Activated gamma-delta T cell treated with Interleukin-2 at 50 U/mL for 16 hours (primary cell): ENCODE measurements at places on chromosomes 16 and 17.
A peak's percentile ranks its signal among the peaks of the same experiment; 100 is the strongest.

DNA sequence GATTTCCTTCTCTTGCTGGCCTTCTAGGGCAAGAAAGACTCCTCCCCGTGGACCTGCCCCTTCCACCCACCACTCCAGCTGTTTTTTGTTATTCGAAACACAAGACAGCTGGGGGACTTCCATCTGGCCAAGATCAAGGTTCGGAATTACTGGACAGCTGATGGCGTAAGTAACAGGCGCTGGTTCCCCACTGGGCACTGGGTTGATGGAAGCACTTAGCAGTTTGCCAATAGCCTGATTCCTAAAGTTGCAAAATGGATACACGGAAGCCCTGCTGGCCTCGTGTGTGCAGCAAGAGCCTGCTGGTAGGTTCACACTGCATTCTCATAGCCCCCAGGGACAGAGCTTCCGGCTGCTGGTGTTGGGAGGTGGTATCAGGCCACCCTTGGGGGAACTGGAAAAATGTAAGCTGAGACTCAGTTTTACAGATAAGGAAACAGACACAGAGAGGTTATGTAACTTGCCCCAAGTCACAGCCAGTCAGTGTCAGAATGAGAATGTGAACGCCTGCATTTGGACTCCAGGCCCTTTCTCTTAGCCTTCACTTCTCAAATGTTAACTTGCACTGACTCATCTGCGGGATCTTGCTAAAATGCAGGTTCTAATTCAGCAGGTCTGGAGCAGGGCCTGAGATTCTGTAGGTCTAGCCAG lies 171.7 kb downstream of the KATNIP start:
- DNase-seq: no peak

DNA sequence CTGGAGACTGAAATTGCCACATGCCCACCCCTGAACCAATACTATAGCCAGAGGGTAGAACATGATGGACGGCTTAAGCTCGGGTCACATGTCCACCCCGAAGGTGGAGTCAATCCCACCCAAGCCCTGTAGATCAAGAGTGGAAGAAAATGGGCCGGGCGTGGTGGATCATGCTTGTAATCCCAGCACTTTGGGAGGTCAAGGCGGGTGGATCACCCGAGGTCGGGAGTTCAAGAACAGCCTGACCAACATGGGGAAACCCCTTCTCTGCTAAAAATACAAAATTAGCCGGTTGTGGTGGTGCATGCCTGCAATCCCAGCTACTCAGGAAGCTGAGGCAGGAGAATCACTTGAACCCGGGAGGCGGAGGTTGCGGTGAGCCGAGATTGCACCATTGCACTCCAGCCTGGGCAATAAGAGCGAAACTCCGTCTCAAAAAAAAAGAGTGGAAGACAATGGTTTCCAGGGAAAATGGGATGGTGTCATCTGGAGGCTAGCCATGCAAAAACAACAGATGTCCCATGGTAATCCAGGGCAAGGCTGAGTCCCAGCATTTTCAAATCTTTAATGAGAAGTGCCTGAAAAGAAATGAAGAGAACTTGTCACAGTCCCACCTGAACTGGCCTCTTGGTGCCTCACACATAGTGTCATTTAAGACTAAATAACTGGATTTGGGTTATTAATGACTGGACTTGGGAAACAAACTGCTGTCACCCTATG lies 30.1 kb downstream of the CD300LF start:
- DNase-seq: no peak

- no peak for DNase-seq
These were observed 209.9 kb upstream of the C16orf82 start for GRCh38 chr16:26856791-26857190.

DNA sequence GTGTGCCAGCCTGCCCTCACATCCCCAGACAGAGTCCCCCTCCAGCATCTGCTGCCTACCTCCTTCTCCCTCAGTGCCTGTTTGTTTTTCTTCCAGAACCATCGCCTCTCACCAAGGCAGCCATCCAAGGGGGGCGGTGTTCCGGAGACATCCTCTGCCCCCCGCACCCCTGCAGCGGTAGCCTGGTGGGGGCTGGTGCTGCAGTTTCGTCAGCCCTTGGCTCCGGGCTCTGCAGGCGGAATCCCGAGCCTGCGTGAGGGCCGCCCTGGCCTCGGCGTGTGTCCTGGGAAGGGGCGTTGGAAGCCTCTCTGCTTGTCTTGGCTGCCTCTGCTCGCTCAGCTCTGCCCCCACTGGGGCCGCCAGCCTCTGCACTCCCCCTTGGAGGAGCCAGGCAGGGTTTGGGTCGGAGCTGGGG lies 126.0 kb upstream of the CIBAR2 start:
- no peak for DNase-seq

DNA sequence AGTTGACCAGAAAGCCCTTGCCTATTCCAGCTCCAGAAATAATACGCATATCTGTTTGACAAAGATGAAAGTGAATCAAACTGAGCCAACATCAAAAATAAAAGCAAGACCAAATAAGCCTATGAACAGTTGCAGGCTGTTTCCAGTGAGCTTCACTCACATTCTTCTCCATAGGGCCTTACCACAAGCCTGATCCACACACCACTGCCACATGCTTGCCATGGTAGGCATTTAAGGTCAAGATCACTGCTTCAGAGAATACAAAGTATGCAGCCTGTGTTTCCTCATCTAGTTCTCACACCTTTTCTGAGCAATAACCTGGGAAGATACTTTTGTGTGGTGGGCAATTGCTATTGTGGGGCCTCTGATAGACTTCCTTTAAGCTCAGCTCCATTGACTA lies 1060.2 kb downstream of the CDH11 start:
- DNase-seq: no peak

GRCh38 chr16:31050280-31051030 lies 17.1 kb downstream of the STX4 start:
- no peak for DNase-seq

- no peak for DNase-seq
These were observed 230.6 kb downstream of the IRF8 start for GRCh38 chr16:86129541-86129940.

- DNase-seq: no peak
These were observed 839.6 kb upstream of the GOT2 start for GRCh38 chr16:59573528-59574271.

DNA sequence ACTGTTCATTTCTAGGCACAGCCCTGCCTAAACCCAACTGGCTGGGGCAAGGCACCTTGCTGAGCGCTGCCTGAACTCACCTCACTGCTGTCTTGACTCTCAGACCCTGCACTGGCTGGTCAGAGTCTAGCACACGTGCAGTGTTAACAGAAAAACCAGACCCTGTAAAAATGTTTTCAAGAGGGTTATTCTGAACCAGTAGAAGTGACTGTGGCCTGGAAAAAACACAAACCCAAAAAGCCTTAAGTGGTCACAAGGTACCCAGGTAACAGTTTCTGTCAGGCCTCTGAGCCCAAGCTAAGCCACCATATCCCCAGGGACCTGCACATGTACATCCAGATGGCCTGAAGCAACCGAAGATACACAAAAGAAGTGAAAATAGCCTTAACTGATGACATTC lies 6.1 kb upstream of the EIF4A3 start:
- no peak for DNase-seq

- no peak for DNase-seq
These were observed 53.8 kb downstream of the PDPK1 start for GRCh38 chr16:2591476-2592240.

DNA sequence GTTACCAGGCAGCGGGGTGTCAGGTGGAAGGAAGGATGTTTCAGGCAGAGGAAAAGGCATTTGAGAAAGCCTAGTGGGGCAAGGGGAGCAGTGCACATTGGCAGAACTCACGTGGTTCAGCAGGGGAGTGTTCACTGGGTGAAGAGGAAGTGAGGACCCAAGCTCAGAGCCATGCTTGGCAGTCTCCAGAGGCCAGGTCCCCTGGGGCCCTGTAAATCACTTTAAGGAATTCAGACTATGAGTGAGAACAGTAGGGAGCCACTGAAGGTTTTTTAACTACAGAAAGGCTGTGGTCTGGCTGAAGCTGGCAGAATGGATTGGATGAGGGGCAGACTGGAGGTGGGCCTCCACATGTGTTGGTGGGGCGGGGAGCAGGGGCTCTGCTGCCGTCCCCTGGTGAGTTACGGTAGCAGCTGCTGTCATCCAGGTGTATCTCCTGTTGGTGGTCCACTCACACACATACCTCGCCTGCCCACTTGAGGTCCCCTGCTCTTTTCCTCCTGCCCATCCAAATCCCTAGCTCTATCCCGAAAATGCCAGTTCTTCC lies 5.1 kb downstream of the CLEC16A start:
- no peak for DNase-seq

DNA sequence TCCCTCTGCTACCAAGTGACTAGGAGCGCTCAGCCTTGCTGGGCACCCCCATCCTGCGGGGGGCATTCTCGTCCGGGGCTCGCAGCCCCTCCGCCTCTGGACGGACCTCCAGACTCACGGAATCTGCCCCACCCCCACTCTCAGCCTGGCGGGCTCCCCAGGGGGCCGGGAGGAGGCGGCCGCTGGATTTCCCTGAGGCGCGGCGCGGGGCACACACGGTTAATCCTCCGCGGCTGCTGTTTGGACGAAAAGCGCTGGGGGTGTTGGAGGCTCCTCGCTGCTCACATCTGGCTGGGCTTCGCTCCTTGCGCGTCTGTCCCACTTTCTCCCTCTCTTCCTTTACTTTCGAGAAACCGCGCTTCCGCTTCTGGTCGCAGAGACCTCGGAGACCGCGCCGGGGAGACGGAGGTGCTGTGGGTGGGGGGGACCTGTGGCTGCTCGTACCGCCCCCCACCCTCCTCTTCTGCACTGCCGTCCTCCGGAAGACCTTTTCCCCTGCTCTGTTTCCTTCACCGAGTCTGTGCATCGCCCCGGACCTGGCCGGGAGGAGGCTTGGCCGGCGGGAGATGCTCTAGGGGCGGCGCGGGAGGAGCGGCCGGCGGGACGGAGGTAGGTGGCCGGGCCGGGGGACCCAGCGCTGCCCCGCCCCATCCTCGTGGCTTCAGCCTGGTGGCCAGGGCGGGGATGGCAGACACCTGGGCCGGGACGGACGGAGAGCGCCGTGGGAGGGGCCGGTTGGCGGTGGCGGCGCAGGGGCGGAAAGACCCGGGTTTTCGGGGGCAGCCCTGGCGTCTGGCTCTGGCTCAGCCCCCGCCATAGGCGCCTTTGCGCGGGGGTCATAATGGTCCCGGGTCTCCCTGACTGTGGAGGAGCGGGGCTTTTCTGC lies at the start of gene C1QTNF1:
Gene C1QTNF1 (plus strand): TSS at position 284 of the 886 bp plus-strand sequence. CDS start 19,800 bp downstream, outside the sequence.
- peak; percentile 33 for DNase-seq

DNA sequence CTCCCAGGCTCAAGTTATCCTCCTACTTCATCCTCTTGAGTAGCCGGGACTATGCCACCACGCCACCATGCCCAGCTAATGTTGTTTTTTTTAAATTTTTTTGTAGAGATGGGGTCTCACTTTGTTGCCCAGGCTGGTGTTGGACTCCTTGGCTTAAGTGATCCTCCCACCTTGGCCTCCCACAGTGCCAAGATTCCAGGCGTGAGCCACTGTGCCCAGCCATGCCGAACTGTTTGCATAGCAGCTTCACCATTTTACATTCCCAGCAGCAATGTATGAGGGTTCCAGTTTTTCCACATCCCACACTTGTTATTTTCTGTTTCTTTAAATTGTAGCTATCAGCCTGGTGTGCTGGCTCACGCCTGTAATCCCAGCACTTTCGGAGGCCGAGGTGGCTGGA lies 2.2 kb upstream of the CTRB1 start:
- no peak for DNase-seq

GRCh38 chr17:40447148-40447644 lies 3.9 kb downstream of the IGFBP4 start:
- no peak for DNase-seq

DNA sequence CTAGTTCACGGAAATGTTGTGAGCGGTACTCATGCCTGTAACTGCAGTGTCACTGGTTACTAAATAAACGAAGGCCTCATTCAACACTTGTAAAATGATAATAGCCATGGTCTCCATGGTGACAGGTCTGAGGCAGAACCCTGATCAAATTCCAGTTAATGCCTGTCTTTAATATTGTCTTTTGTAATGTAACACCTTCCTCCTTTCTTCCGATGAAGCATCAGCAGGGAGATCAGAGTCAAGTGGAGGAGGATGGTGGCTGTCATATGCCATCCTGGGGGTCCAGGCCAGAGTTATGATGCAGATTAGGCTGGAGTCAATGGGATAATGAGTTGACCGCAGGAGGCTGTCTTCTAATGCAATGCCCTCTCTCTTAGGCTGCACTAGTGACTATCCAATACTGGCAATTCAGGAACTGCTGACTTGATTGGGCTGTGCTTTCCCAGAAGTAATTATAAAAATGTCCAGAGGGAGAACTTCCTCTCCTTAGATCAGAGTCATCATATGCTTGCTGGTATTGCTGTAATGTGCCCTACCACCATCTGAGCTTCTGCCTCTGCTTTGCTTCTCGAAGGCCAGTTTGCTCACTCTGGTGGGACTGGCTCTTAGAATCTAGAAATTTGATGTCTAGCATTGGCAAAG lies 419.1 kb downstream of the CA10 start:
- no peak for DNase-seq

DNA sequence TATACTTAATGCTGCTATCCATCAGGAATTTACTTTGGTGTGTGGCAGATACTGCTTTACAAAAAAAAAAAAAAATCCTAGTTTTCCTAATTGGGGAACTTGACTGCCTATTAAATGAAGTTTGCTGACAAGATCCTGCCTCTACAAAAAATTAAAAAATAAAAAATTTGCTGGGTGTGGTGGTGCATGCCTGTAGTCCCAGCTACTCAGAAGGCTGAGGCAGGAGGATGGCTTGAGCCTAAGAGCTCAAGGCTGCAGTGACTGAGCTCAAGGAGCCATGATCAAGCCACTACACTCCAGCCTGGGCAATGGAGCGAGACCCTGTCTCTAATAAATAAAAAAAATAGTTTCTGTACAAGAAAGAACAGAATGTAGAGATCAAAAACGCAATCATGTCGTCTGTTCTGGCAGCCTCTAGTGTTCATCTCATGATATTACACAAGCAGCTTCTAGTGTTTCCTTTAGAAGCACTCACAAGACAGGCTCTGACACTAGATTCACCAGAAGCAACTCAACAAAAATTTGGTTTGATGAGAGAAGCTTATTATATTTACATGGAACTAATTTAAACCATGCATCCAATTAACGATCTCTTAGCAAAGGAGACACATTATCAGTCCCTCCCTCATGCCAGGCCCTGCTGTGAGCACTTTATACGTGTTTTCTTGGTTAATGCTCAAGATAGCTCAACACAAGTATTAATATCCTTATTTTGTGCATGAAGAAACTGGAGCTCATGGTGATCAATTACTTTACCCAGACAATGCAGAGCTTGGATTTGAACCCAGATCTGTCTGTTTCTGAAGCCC lies 6.8 kb upstream of the KRTAP17-1 start:
- DNase-seq: no peak

- no peak for DNase-seq
These were observed 2.2 kb downstream of the LDHD start for GRCh38 chr16:75114179-75114945.

- DNase-seq: no peak
These were observed 97.9 kb downstream of the ADCY9 start for GRCh38 chr16:4018391-4018790.
